Ascending aorta (tissue), 2 donors: ENCODE measurements at places on chromosomes 4 and X.

- DNase-seq = peak; percentile 53
- no peak overlapping the region for H3K4me3 ChIP-seq
- H3K36me3 ChIP-seq = no peaks in the 10 kb centered on the region
- no peak overlapping the region for H3K27ac ChIP-seq
- no peaks in the 10 kb centered on the region for H3K4me1 ChIP-seq
- H3K27me3 ChIP-seq = no peaks in the 10 kb centered on the region
These were observed 29.2 kb upstream of the ASMTL start for GRCh38 chrX:1481636-1482529.

DNA sequence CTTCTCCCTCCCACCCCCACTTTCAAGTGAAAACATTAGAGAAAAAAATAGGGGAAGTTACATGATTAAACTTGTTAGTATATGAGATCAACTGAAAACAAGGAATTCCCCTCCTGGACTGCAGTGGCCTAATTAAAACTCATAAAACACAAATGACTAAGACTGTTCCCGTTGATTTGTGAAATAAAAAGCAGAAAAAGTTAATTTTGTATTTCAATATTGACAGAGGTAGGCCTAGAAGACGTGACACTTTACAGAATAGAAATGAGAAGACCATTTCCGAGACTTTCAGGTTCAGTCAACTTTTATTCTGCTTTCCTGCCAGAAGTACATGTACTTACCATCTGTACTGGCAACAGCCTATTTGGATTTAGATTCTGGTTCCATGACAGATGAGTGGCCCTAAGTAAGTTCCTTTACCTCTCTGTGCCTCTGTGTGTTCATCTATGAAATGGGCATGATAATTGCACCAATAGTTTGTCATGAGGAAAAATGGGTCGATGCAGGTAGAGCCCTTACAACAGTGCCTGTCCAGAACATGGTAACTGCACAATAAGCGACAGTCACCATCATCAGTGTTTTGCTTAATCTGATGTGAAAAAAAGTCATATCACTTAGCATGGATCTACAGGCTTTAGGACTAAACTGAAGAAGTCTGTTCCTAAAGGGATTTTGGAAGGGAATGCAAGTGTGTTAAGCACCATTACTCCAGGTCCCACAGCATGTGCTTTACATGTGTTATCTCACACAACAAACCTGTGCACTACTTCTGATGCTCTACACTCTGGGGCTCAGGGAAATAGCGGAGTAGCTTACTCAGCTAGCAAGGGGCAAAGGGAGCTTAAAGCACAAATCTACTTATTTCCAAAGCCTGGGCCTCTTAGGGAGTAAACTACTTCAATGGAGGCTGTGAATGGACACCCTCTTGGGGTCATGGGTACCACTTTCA, 562.3 kb upstream of the DIPK2B start:
- DNase-seq = no peak
- no peaks in the 10 kb centered on the region for H3K36me3 ChIP-seq
- H3K27me3 ChIP-seq = no peaks in the 10 kb centered on the region
- H3K4me1 ChIP-seq = no peaks in the 10 kb centered on the region
- no peak overlapping the region for H3K4me3 ChIP-seq

DNA sequence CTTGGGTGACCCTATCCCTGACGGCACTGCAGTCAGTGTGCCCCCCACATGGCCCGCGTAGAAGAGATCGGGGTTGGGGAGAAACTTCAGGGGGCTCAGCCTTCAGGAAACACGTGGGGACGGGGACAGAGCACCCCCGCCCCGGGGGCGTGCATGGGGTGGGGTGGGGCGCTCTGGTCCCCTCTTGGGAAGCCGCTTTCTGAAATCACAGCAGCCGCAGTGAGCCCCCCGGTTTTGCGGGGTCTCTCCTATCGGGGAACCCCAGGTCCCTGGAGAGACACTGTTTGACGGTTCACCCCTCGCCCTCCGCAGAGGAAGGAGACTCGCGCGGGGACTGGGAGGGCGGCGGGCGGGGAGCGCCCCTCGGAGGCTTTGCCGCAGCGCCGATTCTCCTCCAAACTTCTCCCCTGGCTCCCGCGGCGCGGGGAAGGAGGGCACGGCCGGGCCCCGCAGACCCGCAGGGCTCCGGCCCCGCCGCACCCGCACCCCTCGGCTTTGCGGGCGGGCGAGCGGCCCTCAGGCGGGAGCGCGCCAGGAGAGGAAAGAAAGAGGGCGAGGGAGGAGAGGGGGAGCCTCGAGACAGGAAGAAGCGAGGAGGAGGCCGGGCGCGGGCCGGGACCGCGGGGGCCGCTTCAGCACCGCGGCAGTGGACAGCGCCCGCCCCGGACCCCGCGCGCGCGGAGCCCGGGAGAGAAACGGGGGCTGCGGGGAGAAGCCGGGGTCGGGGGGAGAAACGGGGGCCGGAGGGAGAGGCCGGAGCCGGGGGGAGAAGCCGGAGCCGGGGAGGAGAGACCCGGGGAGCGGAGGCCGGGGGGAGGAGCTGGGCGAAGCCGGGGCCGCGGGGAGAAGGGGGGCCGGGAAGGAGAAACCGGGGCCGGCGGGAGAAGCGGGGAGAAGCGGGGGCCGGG, 612 bp downstream of the CPLX1 start:
- peak; percentile 50 for DNase-seq
- no peak overlapping the region for H3K27ac ChIP-seq
- peak overlapping the region; percentile 45 for H3K4me3 ChIP-seq
- peaks cover 33% of the 10 kb centered on the region for H3K27me3 ChIP-seq

DNA sequence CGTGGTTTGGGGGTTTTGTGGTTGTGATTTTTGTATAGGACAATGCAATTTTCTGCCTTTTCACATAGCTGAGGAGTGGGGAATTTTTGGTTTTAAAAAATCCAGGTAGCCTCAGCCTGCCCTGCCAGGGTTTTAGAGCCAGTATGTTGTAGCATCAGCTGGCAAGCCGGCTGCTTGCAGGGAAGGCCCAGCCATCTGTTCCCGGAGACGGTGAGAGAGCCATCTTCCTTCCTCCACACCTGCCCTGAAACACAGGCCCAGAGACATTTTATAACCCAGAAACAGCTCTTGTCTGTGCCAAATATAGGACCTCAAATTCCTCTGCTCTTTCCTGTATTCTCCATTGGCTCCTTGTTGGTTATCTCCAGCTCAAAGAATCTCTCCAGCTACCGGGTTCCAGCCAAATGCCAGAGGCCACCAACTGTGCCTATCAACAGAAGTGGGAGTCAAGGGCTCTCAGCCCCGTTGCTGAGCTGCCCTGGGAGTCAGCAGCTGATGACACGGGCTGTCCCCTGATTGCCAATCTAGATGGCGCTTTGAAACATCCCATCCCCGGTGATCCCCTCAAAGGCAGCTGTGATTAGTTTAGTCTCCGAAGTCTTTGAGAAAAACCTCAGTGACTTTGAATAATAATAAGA, 595.2 kb downstream of the MID1IP1 start:
- H3K4me3 ChIP-seq = no peak overlapping the region
- no peak for DNase-seq
- H3K27ac ChIP-seq = no peak overlapping the region
- no peaks in the 10 kb centered on the region for H3K4me1 ChIP-seq
- H3K27me3 ChIP-seq = no peaks in the 10 kb centered on the region

- no peaks in the 10 kb centered on the region for H3K27me3 ChIP-seq
- no peaks in the 10 kb centered on the region for H3K36me3 ChIP-seq
- no peak overlapping the region for H3K27ac ChIP-seq
- H3K4me3 ChIP-seq = no peak overlapping the region
- no peak for DNase-seq
These were observed 190.5 kb downstream of the PACRGL start for GRCh38 chr4:20890761-20891160.

GRCh38 chr4:119240128-119240527, 27.6 kb downstream of the USP53 start:
- H3K27me3 ChIP-seq = no peaks in the 10 kb centered on the region
- no peak overlapping the region for H3K4me3 ChIP-seq
- no peak overlapping the region for H3K27ac ChIP-seq
- no peak for DNase-seq
- H3K36me3 ChIP-seq = peaks cover 37% of the 10 kb centered on the region

- H3K4me3 ChIP-seq = no peak overlapping the region
- DNase-seq = no peak
- no peak overlapping the region for H3K27ac ChIP-seq
- H3K36me3 ChIP-seq = no peaks in the 10 kb centered on the region
These were observed 1568.9 kb upstream of the PABPC4L start for GRCh38 chr4:135770505-135770904.

- no peaks in the 10 kb centered on the region for H3K27me3 ChIP-seq
- H3K4me3 ChIP-seq = no peak overlapping the region
- no peak for DNase-seq
- H3K4me1 ChIP-seq = peaks cover 37% of the 10 kb centered on the region
- H3K27ac ChIP-seq = no peak overlapping the region
These were observed 37.3 kb downstream of the APBB2 start for GRCh38 chr4:41177016-41177415.

- no peaks in the 10 kb centered on the region for H3K4me1 ChIP-seq
- H3K27me3 ChIP-seq = no peaks in the 10 kb centered on the region
- no peak overlapping the region for H3K27ac ChIP-seq
- H3K4me3 ChIP-seq = no peak overlapping the region
- DNase-seq = no peak
- H3K36me3 ChIP-seq = no peaks in the 10 kb centered on the region
These were observed 65.7 kb downstream of the CLCN5 start for GRCh38 chrX:49988143-49988542.

- no peak overlapping the region for H3K4me3 ChIP-seq
- H3K4me1 ChIP-seq = peaks cover 6% of the 10 kb centered on the region
- peak overlapping the region; percentile 50 for H3K27ac ChIP-seq
- no peak for DNase-seq
- H3K27me3 ChIP-seq = no peaks in the 10 kb centered on the region
These were observed 93.6 kb downstream of the LNX1 start for GRCh38 chr4:53497487-53498244.
